ENCODE measurements at places on chromosomes 16 and 17.

- H3K4me1 ChIP-seq: no peaks in the 10 kb centered on the region
- H3K4me3 ChIP-seq: no peak overlapping the region
- H3K27me3 ChIP-seq: no peaks in the 10 kb centered on the region
- no peak overlapping the region for H3K27ac ChIP-seq
- no peak for DNase-seq
Measured at GRCh38 chr17:17911001-17911613, 61.1 kb downstream of the TOM1L2 start.

DNA sequence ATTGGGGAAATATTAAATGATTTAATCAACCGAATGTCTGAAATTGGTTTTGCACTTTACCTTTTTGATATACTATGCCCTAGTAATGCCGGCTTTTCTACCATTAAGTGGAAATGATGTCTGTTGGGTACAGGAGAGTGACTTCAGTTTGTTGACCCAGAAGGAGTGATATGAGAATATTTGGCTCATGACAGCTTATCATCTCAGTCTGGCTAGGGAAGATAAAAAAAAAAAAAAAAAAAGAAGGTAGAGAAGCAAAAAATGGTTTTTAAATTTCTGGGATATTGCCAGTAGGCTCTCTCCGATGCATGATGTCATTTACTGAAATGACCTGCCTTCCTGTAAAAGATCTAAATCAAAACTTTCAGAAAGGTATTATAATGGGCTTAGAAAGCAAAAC is 69.0 kb downstream of the CNTNAP4 start:
- no peaks in the 10 kb centered on the region for H3K36me3 ChIP-seq
- no peak overlapping the region for H3K27ac ChIP-seq
- no peaks in the 10 kb centered on the region for H3K4me1 ChIP-seq
- no peak overlapping the region for H3K4me3 ChIP-seq
- H3K27me3 ChIP-seq: no peaks in the 10 kb centered on the region

GRCh38 chr17:62126292-62126691 is 61.2 kb upstream of the MED13 start:
- no peak for DNase-seq
- H3K27me3 ChIP-seq: no peaks in the 10 kb centered on the region
- no peaks in the 10 kb centered on the region for H3K36me3 ChIP-seq
- no peaks in the 10 kb centered on the region for H3K4me1 ChIP-seq
- no peak overlapping the region for H3K27ac ChIP-seq

GRCh38 chr17:46764709-46765401 is 53.6 kb downstream of the WNT3 start:
- no peak overlapping the region for H3K27ac ChIP-seq
- no peak for DNase-seq
- H3K4me3 ChIP-seq: no peak overlapping the region
- peaks cover 7% of the 10 kb centered on the region for H3K4me1 ChIP-seq
- H3K36me3 ChIP-seq: no peaks in the 10 kb centered on the region

- H3K4me1 ChIP-seq: peaks cover 13% of the 10 kb centered on the region
- no peak for DNase-seq
- no peak overlapping the region for H3K4me3 ChIP-seq
- H3K27me3 ChIP-seq: peaks cover 5% of the 10 kb centered on the region
- H3K27ac ChIP-seq: no peak overlapping the region
Measured at GRCh38 chr17:83083368-83084201, 4.2 kb downstream of the METRNL start.

- no peaks in the 10 kb centered on the region for H3K4me1 ChIP-seq
- no peak for DNase-seq
- H3K27ac ChIP-seq: no peak overlapping the region
- peaks cover 3% of the 10 kb centered on the region for H3K27me3 ChIP-seq
- no peaks in the 10 kb centered on the region for H3K36me3 ChIP-seq
Measured at GRCh38 chr17:5883775-5884665, 186.2 kb upstream of the WSCD1 start.

DNA sequence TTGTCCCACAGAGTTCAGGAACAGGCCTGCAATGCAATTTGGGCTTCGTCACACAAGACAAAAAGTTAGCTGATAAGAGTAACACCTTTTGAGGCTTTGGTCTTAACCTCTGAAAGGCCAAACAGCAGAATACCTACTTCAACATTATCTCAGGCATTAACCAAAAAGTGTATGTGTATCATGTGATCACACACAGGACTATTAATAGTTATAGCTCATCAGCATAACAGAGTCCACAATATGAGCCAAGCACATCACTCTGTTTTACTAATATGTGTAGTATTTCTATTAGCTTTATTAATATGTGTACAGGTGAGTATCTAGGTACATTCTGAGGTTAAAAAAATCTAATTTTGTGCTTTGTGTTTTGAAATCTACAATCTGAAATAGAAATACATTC is 30.8 kb downstream of the MYO1D start:
- no peak overlapping the region for H3K4me3 ChIP-seq
- no peaks in the 10 kb centered on the region for H3K4me1 ChIP-seq
- no peak for DNase-seq
- no peaks in the 10 kb centered on the region for H3K36me3 ChIP-seq
- H3K27me3 ChIP-seq: peaks cover 1% of the 10 kb centered on the region

DNA sequence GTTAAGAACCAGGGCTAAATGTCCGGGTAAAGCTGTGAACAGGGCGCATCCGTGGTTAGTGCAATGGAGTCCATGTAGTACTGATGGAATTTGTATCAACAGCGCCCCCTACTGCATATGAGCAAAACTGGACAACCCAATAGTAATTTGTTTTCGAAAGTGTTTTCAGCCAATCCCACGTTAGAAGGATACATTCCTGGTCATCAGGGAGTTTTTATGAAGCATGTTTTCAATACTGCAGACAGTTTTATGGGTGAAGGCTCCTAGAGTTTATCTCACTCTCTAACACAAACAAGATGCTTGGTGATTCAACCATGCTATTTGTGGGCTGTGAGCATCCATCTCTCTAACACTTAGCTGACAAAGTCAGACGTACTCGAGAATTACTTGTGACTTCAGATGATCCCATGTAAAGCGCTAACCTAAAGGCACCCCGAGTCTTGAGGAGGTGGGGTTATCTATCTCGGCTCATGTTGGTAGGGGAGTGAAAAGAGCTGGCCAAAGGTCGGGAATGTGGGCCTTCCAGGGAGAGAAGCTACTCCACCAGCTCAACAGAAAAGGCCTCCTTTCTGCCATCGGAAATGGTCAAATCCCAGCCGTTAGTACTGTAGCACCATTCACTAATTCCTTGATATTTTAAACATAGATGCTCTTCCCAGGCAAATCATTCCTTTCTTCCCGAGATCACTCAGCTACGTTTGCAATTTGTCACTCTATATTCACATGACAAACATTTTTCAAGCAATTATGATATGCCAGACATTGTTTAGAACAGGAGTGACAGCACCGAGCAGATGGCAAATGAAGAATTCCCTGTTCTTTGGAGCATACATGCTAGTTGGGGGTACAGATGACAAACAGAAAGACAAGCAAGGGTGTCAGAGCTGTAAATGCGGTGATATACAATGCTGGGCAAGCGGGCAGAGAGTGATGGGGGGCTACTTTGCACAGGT is 46.9 kb upstream of the HNF1B start:
- H3K27ac ChIP-seq: no peak overlapping the region
- DNase-seq: peak; percentile 53
- peaks cover 21% of the 10 kb centered on the region for H3K27me3 ChIP-seq
- no peaks in the 10 kb centered on the region for H3K4me1 ChIP-seq
- H3K36me3 ChIP-seq: no peaks in the 10 kb centered on the region

GRCh38 chr16:58236831-58237230 is 38.9 kb upstream of the CSNK2A2 start:
- no peak for DNase-seq
- H3K4me1 ChIP-seq: peaks cover 7% of the 10 kb centered on the region
- no peaks in the 10 kb centered on the region for H3K36me3 ChIP-seq
- no peak overlapping the region for H3K4me3 ChIP-seq
- peaks cover 20% of the 10 kb centered on the region for H3K27me3 ChIP-seq

DNA sequence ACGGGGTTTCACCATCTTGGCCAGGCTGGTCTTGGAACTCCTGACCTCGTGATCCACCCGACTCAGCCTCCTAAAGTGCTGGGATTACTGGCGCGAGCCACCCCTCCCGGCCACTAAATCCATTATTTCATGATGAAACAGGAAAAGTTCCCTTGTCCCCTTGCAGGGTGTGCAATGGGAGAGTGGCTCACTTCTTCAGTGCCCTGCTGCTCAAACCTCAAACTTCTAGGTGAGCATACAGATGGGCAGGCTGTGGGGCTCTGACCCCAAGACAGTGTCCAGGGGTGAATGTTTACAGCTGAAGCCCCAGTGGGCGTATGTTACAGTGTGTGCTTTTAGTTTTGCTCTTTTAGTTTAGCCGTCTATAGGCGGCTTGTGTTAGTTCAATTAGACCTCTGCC is 34.7 kb downstream of the GJC1 start:
- H3K27ac ChIP-seq: no peak overlapping the region
- H3K4me3 ChIP-seq: no peak overlapping the region
- H3K27me3 ChIP-seq: no peaks in the 10 kb centered on the region

DNA sequence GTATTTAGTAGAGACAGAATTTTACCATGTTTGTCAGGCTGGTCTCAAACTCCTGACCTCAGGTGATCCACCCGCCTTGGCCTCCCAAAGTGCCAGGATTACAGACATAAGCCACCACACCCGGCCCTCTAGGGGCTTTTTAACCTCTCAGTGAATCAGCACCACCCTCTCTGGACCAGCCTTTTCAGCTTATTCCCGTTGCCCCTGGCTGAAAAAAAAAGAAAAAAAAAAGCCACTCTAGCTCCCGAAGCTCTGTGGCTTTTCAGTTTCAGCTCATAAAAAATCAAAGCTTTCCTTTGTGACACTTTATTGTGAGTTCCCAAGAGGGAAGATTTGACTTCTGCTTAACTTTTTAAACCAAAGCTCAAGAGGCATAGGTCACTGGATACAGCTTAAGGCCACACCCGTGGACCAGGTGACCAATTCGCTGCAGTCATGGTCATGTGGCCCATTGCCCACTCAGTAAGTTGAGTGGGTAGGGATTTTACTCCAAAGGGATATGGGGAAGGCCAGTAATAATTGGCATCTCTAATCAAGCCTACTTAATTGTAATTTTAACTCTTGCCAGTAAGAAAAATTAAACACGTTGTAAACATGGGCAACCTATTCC is 46.6 kb upstream of the MED13 start:
- no peaks in the 10 kb centered on the region for H3K36me3 ChIP-seq
- no peak overlapping the region for H3K4me3 ChIP-seq
- H3K4me1 ChIP-seq: no peaks in the 10 kb centered on the region
- H3K27ac ChIP-seq: no peak overlapping the region

DNA sequence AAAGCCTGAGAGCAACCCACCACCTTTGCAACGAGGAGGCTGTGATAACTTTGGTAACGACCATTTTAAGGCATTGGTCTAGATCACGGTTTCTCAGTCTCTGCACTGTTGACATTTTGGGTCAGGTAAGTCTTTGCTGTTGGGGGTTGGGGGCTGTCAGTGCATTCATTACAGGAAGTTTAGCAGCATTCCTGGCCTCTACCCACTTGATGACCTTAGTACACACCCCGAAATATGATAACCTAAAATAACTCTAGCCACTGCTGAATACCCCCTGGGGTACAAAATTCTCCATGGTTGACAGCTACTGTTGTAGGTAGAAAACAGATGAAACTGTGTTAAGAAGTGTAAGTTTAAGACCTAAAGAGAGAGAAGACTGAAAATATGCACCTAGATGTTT is 36.3 kb downstream of the ADAMTS18 start:
- H3K4me3 ChIP-seq: no peak overlapping the region
- no peak for DNase-seq
- no peaks in the 10 kb centered on the region for H3K4me1 ChIP-seq

DNA sequence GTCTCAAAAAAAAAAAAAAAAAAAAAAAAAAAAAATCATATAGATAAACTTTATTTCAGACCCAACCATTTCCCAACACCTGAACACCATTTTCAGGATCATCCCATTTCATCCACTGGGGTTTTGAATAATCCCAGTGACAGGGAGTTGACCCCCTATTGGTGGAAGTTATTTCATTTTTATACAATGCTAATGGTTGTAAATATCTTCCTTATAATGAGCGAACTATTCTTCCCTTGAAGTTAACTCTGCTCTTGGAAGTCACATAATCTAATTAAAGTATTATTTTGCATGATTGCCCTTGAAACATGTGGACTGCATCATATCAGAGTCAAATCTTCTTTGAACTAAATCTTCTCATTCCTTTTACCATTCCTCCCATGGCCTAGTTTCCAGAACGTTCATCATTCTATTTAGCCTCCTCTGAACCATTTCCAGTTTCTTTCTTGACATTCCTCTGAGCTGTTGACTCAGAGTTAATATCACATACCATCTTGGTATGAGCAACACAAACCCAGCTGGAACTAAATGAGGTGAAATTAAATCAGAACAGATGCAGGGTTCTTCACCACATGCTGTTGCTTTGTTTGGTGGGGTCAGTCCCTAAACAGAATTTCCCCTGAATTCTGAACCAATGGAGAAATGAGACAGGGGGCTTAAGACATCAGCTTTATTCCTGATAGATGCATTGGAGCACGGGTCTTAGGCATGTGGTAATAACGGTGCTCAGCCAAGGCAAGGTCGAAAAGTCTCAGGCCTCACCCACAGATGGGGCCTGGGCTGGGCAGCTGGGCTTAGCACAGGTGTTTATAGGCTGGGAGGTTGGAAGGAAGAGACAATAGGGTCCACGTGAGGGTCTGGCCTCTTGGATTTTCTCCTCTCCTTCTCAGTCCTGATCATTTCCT is 8.9 kb downstream of the HSD17B2 start:
- no peak overlapping the region for H3K4me3 ChIP-seq
- DNase-seq: no peak
- no peaks in the 10 kb centered on the region for H3K36me3 ChIP-seq
- no peaks in the 10 kb centered on the region for H3K4me1 ChIP-seq
- peaks cover 3% of the 10 kb centered on the region for H3K27me3 ChIP-seq

DNA sequence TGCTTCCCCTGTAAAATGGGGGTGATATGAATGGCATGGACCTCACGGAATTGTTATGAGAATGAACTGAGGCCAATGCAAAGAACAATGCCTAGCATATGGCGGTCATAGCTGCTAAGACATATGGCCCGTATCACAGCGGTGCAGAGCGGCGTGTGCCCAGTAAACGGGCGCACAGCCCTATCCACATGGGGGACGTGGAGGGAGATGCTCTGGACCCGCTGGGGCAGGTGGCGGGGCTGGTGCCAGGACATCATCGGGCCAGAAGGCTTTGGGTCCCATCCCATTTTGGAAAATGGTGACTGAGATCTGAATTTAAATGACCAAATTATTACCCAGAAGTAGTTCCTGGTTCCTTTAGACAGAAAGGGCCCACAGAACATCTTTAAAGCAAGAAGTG is 18.5 kb upstream of the CPSF4L start:
- H3K27ac ChIP-seq: no peak overlapping the region
- H3K4me3 ChIP-seq: no peak overlapping the region
- no peak for DNase-seq
- H3K27me3 ChIP-seq: no peaks in the 10 kb centered on the region
- H3K4me1 ChIP-seq: no peaks in the 10 kb centered on the region

GRCh38 chr16:85169333-85170065 is 57.2 kb upstream of the CIBAR2 start:
- no peak overlapping the region for H3K4me3 ChIP-seq
- H3K36me3 ChIP-seq: no peaks in the 10 kb centered on the region
- H3K27me3 ChIP-seq: no peaks in the 10 kb centered on the region
- H3K4me1 ChIP-seq: no peaks in the 10 kb centered on the region
- no peak overlapping the region for H3K27ac ChIP-seq
- no peak for DNase-seq

GRCh38 chr16:3152991-3153368 is 18.2 kb downstream of the ZNF213 start:
- peaks cover 34% of the 10 kb centered on the region for H3K4me1 ChIP-seq
- peak overlapping the region; percentile 23 for H3K27ac ChIP-seq
- H3K27me3 ChIP-seq: peaks cover 4% of the 10 kb centered on the region
- H3K4me3 ChIP-seq: no peak overlapping the region
- no peak for DNase-seq
